ENCODE measurements at places on chromosomes 2 and 18. TPM values are rescaled to one million over a fixed set of nuclear protein-coding genes. Genes with fewer than 3 reads are reported as not detected.
A peak's percentile ranks its signal among the peaks of the same experiment; 100 is the strongest.

The FAM124B gene
- total RNA-seq, result not detected

The RFTN2 gene
- total RNA-seq, result not detected

The SLC4A3 gene
- total RNA-seq, result 12.2 TPM

The GPBAR1 gene
- 1.0 TPM for total RNA-seq

GRCh38 chr2:204110751-204111516, 174.4 kb downstream of the ICOS start:
- no peak for DNase-seq

DNA sequence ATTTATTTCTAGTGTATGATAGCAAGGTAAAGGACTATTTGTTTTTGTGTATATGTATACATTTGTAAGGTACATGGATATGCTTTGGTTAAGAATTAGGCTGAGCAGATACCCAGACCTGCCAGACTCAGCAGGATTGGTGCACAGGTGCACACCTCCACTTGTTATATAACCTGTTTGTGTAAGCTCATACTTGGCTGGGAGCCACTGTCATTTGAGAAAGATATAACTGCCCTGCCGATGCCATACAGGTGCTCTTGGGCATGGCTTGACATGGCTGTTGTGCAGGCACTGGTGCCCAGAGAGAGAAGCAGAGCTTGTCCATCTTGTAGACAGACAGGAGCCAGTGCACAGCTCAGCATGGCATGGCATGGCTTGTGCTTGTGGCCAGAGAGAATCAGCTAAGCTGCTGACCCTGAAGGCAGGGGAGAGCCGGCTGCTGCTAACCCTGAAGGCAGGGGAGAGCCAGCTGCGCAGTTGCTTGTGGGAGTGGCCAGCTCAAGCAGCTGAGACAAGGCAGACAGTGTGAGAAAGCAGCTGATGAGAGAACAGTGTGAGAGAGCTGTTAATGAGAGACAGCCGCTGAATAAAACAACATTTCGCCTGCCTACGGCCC, 136.5 kb downstream of the RNF144A start:
- DNase-seq, result no peak

- DNase-seq, result no peak
Measured at GRCh38 chr2:223989206-223989855, 32.1 kb downstream of the MRPL44 start.

GRCh38 chr18:45121146-45121545, 440.5 kb downstream of the SETBP1 start:
- no peak for DNase-seq

DNA sequence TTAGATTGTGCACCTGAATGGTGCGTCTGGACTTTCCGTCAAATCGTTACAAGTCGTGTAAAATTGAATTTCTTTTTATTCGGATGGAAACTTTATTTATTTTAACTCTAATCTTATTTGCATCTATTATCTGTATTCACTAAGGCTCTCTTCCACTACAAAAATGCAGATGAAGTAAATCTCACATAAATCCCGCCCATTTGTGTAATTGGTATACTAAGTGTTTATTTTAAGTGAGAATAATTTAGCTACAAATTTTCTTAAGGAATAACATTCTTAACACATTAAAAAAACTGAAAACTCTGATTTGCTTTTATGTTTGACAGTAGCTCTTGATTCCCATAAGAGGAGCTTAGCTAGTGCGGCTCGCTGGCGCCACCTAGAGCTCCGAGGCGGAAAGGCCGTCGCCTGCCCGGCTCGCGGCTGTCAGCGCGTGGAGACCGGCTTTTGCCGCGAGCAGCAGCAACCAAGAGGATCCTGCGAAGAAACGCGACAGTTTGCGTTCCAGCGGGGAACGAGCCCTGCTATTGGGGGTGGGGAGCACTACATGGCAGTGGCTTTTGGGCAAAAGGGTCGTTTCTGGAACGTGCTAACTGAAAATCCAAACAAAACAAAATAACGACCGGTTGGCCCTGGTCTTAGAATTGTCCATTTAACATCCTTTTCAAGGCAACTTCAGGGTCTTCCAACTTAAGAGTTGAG, 6.7 kb downstream of the SP9 start:
- peak; percentile 40 for DNase-seq

DNA sequence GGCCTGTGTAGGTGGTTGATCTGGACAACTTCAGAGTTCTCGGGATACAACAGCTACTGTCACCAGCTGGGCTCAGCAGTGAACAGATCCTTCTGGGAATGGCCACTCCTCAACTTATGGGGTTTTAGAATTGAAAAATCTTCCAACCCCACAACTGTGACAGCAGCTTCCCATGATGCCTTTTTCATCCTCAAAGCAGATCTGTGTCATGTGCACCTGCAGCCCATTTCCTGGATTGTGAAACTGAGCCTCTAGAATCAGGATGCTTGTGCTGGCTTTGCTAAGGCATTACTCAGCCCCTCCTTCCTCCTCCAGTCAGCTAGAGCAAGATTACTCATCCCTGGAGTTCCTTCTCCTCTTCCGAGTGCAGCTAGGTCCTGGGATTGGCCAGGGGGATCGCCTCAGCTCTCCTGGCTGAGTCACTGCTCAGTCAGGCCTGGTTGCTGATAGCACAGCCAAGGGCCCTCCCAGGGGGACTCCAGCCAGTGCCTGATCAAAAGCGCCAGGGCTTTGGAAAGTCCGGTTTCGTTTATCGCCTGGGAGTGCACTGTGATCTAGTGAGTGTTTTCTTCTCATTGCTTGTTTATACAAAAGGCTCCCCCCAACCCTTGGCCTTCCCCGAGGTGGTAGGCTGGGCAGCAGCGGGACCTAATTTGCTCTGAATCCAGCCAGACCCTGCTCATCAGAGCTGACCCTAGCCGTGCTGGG, 2.4 kb upstream of the LPIN1 start:
- DNase-seq, result peak; percentile 97

GRCh38 chr2:158761621-158762020, 33.5 kb upstream of the DAPL1 start:
- DNase-seq, result peak; percentile 82

GRCh38 chr2:2640371-2640770, 309.3 kb upstream of the MYT1L start:
- DNase-seq, result no peak

DNA sequence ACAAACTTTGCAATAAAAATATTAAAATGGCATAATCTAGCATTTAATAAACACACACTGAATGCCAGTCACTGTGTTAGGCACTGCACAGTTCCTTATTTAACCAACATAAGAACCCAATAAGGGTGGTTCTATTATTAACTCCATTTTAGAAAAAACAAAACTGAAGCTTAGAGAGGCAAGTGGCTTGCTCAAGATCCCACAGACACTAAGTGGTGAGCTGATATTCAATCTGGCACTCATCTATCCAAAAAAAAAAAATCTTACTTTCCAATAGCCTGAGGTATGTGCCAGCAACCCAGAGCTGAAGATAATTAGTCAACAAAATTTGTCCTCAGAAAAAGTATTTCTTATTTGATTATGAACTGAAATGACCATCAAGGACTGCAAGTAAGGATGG, 799 bp downstream of the CYTIP start:
- no peak for DNase-seq

Data from epithelial cell of proximal tubule (primary cell).